ENCODE measurements at places on chromosomes 3 and 15.
A peak's percentile ranks its signal among the peaks of the same experiment; 100 is the strongest.

GRCh38 chr3:99928771-99929744 lies 111.4 kb downstream of the CMSS1 start:
- DNase-seq = no peak

DNA sequence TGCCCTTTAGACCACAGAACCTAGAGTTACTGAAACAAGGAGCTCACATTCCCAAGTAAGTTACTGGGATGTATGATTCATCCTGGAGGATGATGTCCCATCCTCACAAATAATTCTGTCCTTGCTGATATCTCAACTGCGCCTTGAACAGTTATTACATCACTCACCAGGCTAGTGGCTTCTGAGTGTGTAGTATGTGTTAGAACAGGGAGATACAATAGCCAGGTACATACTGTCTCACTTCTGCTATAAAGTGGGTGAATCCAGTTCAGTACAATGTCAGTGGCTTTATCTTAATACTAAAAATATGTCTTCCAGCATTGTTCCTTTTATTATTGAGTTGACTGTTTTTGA lies 483.2 kb upstream of the FRG2C start:
- no peak for DNase-seq

DNA sequence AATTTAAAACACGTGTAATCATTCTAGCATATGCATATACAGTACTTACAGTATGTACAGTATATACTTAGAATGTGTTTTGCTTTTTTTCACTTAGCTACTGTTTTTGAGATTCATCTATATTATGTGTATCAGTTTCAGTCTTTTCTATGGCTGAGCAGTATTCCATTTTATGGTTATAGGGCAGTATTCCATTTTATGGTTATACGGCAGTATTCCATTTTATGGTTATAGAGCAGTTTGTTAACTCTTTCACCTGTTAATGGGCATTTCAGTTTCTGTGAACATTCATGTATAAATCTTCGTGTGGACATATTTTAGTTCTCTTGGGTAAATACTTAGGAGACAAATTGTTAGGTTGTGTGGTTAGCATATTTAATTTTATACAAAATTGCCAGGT lies 40.9 kb downstream of the PDCD6IP start:
- no peak for DNase-seq

GRCh38 chr15:27234593-27234992 lies 263.6 kb downstream of the GABRG3 start:
- DNase-seq = no peak

DNA sequence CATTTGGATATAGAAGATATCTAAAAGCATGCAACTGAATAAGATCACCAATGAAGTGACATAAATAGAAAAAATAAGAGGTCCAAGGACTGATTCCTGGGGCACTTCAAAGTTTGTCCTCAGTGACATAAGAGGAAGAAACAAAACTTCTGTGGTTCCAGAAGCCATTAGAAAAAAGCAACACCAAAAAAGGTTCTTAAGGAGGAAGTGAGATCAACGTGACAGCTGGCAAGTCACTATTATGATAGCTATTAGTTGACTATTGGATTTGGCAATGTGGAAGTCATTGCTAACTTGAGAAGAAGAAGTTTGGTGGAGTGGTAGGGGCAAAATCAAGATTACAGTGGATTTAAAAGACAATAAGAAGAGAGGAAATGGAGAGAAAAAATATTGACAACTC lies 1098.3 kb downstream of the NAALADL2 start:
- no peak for DNase-seq

DNA sequence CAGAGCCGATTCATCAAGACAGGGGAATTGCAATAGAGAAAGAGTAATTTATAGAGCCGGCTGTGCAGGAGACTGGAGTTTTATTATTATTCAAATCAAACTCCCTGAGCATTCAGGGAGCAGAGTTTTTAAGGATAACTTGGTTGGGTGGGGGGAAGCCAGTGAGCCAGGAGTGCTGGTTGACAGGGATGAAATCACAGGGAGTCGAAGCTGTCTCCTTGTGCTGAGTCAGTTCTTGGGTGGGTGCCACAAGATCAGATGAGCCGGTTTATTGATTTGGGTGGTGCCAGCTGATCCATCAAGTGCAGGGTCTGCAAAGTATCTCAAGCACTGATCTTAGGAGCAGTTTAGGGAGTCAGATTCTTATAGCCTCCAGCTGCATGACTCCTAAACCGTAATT lies 95.4 kb upstream of the CCDC80 start:
- DNase-seq = no peak

DNA sequence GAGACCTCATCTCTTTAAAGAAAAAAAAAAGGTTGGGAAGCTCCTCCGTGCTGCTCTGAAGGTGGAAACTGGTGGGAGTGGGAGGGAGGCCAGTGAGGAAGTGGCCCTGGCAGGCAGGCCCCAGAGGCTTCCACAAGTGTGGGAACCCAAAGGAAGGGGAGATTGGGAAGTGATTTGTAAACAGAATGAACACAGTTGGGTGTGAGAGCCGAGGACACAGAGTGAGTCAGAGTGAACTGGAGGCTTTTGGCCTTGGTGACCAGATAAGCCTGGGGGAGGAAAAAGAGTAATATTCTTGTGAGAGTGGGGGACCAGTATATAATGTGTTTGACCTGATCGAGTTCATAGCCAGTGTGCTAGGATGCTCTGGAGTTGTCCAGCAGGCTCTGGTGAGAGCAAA lies 23.0 kb downstream of the MKRN2 start:
- DNase-seq = no peak

- no peak for DNase-seq
Observed at GRCh38 chr3:24713516-24713915, 218.9 kb upstream of the THRB start.

DNA sequence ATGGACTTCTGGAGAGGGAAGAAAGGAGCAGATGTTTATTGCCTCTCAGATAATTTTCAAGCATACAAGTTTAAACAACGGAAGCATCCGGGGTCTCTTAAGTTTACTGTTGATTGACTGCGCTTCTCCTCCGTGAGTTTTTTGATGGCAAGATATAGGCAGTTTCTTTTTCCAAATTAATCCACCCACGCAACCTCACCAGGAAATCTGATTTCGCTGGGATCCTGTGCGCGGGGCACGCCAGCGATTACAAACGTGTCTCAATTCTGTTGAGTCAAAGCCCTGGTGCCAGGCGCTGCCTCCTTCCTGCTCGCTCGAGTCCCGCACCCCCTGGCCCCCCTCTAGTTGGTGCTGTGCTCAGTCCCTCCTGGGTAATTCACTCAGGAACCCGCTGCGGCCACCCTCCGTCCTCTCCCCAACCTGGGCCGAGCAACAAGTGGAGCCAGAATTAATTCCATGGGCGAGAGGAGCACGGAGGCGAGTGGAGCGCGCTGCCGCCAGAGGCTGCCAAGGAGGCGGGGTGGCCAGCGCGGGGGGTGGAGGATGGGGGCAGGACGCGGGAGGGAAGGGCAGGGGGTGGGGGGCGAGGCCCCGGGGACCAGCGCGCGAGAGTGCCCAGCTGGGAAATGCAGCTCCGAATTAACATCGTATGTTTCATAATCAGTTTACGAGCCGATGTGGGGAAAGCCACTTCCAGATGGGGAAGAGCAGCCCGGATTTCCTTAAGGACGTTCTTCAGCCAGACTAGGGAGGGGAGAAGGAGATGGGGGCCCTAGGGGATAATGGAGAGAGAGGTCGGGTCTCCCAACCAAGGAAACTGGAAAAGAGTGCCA lies 6.0 kb downstream of the WNT5A start:
- no peak for DNase-seq

GRCh38 chr3:196016059-196016458 lies 65.8 kb downstream of the TFRC start:
- DNase-seq = no peak

GRCh38 chr15:63973212-63974009 lies 72.9 kb downstream of the DAPK2 start:
- no peak for DNase-seq

DNA sequence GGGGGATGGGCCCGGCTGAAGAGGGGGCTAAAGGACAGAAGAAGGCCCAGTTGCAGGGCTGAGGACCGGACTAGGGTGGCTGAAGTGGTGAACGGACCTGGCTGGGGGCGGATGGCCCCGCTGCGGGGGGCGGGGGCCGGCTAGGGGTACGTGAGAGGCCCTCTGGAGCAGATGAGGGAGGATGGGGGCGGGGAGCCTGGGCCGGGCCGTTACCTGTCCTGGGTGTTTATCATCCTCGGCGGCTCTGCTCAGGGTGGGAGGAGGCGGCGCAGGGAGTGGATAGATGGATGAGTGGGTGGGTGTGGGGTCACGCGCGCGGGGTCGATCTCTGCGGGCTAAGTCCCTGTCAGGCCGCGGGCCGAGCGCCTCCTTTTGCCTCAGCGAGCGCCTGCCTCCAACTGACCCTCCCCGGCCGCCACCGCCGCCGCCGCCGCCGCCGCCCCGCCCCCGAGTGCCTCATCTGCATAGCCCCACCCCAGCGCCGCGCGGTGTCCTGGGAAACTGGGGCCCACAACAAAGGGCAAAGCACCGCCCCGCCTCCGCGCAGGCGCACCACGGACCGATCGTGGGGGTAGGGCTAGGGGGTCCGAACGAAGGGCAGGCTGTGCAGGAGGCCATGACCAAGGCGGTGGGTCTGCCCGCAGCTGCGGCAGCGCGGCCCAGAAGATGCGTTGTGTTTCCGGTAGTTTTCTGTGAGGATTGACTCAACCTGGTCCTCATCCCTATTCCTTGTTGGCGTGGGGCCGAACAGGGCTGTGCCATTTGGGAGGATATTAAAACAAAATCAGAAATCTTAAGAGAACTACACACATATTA lies 72.4 kb downstream of the RBPMS2 start:
- peak; percentile 70 for DNase-seq

GRCh38 chr15:49801796-49802195 lies 180.9 kb downstream of the DTWD1 start:
- no peak for DNase-seq

DNA sequence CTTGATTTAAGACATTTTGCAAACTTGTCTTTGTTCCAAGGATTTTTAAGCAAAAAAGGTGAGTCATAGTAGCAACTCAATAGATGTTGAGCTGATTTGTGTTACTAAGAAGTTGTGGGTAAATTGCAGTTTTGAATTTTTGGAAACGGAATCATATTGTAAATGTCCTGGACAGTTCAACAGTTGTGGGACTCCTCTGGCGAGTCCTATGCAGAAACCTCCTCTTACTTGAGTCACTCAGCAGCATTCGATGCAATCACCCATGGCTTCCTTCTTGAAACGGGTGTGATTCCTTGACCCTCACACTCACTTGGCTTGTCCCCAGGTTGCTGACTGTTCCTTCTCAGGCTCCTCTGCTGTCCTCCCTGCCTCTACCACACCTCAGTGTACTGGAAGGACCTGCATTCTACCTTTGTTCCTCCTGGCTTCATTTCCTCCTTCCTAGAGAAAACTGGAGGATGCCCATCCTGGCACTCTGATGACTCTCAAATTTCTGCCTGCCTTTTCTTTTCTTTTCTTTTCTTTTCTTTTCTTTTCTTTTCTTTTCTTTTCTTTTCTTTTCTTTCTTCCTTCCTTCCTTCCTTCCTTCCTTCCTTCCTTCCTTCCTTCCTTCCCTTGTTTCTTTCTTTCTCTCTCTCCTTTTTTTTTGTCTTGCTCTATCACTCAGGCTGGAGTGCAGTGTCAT lies 52.8 kb upstream of the DGKG start:
- no peak for DNase-seq

DNA sequence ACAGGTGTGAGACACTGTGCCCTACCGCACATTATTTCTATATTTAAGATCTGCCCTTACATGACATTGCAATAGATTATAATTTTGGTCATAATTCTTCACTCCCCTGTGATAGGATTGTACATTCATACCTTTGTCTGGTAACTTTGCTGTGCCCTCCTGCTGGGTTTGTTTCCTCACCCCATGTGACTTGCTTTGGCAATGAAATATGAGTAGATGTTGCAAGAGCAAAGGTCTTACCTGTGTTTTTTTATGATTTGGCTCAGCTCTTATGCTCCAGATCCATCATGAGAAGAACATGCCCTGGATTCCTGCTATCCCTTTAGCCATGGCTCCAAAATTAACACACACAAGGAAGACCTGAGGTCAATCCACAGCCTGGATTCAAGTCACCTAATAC lies 137.7 kb upstream of the EOMES start:
- no peak for DNase-seq

DNA sequence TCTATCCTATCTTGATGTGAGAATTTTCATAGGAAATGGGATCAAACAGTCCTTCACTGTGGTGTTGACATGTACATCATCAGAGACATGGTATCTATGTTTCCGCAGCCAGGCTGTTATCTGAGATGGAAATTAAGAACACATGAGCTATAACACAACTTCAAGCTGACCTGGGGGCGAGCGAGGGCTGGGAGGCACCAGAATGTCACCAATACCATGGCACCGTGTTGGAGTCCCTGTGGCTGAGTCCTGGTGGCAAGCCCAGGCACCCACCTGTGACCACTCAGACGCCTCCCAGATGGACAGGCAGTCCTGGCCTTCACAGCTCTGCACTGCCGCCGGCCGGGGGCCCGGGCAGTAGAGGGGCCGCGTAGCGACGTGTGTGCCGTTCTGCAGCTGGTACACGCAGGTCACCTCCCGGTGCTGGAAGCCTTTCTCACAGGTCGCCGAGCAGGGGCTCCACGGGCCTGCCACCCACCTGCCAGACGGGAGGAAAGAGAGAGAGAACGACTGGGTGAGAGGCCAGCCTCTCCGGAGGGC lies 263.9 kb upstream of the LYSMD4 start:
- DNase-seq = no peak

DNA sequence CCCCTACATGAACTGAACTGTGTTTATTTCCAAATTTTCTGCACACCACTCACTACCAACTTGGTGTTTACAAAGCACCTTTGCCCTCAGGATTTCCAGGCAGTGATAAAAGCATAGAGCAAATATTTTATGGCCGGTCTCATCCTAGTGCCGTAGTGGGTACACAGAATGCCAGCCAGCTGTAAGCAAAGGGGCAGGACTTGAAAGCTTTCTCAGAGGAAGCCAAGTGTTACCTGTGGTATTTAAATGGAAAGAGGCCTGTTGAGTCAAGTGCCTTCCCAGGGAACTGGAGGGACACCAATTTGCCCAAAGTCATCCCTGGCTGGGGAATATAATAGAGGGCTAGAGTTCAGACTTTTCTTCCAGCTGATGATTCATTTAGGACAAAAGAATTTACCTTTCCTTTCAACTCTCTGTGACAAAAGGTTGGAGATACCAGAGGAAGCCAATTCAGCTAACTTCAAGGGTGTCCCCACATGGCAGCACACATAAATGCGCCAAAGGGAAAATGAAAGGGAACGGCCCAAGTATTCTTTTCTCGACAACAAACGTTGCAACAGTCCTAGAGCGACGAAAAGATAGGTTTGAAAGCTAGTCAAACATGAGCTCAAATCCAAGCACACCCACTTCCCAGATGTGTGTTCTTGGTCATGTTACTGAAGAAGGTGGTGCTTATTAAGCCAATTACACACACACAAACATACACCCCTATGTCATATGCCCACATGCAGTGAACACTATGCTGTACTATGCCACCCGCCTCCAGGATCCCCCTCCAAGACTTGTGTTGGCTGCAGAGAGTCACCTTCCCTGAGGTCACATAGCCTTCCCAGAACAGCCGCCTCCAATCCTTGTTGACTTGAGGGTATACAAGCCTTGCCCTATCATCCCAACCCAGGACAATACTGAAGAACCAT lies 27.7 kb downstream of the MAGI1 start:
- no peak for DNase-seq

Measured in bone marrow (tissue), 2 donors.